NCI-H1048 (cell line): ENCODE measurements at places on chromosomes 16 and 17.
A peak's percentile ranks its signal among the peaks of the same experiment; 100 is the strongest.

DNA sequence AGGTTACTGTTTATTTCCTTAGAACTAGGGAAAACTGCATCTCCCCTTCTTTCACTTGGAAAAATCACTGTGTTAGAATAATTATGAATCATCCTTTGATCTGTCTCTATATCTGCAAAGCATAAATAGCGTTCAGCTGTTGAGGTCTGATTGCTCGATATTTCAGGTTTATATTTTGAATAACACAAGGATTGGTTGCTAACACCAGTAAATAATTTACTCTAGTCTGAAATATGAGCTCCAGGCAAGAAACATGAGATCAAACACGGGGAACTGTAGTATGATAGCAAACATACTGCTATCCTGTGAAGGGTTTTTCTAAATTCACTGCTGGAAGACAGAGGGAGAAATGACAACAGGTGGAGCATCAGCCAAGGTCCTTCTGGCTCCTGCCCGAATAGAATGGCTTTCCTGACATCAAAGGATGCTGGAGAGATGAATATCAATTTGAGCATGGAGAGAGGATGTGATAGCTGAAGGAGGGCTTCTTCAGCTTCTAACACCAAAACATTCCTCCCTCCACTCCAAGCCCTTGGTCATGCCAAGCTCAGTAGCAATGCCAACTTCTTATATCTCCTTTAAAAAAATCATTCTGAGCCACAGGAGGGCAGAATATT is 450.3 kb downstream of the SHISA9 start:
- DNase-seq, result no peak

- peak; percentile 11 for DNase-seq
Observed at GRCh38 chr17:43576563-43577229, 30.6 kb upstream of the ETV4 start.

DNA sequence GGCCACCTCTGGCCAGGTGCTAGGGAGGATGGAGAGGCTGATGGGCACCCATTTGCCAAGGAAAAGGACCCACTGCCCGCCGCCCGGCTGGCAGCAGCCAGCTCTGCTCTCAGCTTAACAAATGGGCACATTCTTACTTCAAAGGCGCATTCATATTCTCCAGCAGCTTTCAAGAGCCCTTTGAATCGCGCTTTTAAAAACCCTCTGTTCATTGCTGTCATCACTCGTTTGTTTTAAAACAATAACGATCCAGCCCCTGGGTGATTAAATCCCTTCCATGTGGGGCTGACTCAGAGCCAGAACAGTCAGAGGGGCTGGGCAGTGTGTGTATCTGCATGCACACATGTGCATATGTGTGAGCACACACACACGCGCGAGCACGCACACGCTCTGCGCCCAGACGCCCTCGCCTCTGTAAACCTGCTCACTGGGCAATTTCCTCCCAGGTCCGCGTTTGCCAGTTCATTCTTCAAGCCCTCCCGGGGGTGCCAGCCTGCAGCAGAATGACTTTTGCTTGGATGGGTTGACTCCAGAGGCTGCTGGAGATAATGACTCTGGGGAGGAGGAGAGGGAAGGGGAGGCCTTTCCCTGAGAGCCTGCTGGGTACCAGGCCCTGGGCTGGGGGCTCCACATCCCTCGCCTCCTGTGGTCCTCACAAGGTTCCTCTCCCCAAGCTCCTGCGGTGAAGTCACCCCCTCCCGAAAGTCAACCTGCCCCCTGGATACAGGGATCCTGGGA is 133.1 kb downstream of the SDK2 start:
- no peak for DNase-seq

DNA sequence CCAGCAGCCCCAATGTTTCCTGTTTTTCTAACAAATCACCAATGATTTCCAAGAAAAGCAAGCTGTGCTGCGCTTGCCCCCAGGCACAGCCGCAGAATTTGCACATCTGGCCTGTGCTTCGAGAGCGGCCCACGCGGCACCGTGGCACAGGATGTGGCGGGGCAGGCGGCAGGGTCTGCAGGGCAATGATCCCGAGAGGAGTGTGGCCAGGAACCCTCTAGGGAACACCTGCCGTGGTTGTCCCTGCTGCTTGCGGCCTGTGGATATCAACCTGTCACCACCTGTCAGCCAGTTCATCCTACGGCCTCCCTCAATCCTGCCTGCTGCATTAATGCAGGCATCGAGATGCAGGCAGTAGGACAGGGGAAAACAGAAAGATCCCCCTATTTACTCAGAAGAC is 24.0 kb downstream of the PIK3R5 start:
- no peak for DNase-seq

DNA sequence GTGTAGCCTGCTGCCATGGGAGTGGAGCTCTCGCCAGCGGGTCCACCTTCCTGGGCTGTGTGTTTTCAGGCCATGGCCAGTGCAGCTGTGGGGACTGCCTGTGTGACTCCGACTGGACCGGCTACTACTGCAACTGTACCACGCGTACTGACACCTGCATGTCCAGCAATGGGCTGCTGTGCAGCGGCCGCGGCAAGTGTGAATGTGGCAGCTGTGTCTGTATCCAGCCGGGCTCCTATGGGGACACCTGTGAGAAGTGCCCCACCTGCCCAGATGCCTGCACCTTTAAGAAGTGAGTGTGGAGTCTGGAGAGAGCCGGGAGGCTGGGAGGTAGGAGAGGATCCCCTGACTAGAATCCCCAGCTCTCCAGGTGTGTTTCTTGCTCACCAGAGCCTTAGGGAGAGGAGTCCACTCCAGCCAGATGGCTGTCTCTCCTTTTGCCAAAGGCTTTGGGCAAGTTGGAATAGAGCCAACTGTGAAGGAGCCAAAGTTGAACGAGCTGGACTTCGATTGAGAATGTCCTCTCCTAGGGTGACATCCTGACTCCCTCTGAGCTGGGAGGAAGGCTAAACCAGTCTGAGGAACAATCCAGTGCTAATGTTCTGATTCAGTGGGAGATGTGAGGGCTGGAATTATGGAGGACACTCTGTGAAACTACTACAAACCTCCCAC is 24.4 kb upstream of the EFCAB13 start:
- DNase-seq, result no peak

DNA sequence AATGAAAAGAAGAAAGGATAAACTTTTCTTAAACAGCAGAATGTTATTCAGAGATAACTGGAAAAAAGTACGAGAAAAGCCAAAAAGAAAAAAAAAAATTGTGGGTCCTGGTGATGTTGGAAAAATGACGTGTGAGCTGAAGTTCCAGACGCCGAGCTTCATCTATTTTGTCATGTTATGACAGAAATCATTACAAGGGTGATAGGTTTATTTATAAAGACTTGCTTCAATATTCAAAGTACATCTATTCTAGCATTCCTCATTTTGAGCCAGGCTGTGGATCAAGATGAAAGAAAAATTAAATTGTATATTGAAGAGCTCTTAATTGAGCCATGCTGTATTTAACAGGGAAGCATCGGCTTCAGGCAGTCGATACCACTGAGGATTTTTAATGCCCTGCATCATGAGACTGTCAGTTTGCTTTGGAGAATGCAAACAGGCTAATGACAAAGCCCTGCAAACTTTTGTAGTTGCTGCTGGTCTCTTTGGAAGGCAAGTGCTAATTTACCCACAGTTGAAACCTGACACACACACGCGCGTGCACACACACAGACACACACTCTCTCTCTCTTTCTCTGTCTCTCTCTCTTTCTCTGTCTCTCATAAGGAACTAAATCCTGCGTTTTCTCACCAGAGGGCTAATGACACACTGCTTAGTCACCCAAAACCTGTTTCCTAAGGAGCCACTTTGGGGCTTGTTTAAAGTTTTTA is 110.7 kb downstream of the WWOX start:
- DNase-seq, result no peak

- no peak for DNase-seq
Observed at GRCh38 chr17:73325527-73325842, 13.7 kb upstream of the CDC42EP4 start.

GRCh38 chr16:56625140-56625942 is at the start of gene MT1E:
Gene MT1E (plus strand): TSS chr16:56625781. CDS start chr16:56625852, 71 bp downstream.
- no peak for DNase-seq

- DNase-seq, result no peak
Observed at GRCh38 chr17:33523577-33523981, 230.5 kb upstream of the ASIC2 start.

DNA sequence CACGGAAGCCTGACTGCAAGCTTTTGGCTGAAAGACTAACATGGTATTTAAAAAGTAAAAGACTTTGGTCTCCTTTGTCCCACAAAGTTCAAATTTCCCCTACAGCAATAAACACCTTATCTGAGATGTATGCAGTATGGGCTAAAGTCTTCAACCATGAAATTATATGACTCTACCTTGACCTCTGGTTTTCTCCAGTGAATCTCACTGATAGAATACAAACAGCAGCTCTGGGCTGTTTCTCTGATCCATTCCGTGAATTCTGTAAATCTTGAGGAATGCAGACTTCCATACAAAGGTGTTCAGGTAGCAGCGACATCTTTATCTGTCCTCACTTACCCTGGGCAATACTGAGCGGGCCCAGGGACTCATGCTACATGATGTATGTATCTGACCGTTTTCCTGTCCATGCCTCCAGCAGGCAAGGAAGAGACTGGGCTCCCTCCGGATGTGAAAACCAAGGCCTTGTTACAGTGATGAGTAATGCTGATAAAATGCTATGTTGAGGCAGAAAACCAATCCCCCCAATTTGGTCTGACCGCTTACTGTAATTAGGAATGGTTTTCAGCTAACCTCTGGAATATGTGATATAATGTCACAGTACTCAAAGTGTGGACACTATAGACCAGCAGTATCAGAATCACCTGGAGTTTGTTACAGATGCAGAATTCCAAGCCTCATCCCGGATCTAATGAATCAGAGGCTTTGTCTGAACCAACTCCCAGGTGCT is 589.8 kb downstream of the HS3ST4 start:
- no peak for DNase-seq

DNA sequence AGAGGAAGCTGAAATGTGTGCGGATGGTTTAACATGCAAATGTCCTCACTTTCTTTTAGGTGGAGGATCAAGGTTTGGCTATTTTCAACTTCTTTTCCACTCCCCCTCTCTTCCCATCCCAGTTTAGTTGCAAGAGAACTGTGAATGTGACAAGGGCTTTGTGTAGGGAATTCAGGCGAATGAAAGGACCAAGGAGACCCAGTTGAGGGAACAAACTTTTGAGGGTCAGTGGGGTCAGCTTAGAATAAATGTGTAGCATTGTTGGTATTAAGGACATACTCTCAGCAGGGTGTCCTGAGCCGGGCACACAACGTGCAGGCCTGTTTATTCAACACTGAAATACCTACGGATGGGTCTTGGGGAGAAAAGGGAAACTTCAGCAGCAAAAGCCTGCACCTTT is 346.0 kb downstream of the PMP22 start:
- DNase-seq, result no peak

DNA sequence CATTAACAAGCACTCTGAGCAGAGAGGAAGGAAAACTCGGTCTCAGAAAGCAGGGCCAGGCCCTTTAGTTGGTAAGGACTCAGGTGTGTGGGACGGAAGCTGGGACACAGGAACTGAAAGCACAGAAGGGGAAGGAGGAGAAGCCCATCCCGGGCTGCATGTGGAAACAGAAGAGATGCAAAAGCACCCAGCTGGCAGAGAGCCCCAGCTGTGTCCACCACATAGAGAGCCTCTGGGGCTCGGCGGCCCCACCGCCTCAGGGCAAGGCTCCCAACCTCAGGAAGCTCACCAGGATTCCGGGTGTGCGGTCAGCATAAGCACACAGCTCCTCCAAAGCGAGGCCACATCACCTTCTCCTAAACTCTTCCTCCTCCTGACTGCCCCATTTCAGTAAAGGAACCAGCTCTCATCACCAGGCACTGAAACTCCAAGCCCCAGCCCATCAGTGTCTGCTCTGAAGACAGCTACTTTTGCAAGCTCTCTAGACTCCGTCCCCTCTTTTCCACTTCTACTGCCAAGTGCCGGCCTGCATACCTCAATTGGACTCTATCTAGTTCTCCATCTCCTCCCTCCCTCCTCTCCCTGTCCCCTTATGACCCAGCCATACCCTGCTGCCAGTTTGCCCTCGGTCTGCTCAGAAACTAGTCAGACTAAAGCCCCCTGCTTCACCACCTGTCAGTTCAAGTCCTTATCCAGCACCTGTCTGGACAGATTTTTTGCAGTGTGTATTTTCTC is 6.0 kb downstream of the ST3GAL2 start:
- DNase-seq, result no peak

DNA sequence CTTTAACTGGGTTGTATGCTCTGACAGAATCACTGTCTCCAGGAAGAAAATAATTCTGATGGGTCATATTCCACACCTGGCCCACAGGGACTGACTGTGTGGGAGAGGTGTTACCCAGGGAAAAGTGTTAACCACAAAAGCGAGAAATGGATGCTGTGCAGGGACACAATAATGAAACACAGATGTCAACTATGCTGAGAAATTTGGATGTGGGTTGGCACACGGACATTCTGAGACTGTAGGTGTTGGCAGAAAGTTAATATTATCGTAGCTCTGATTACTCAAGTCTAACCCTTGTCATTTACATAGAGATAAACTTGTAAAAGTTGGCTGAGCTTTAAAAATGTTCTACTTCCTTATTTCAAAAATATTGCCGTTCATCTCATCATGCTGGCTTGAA is 19.6 kb downstream of the TMC5 start:
- no peak for DNase-seq

DNA sequence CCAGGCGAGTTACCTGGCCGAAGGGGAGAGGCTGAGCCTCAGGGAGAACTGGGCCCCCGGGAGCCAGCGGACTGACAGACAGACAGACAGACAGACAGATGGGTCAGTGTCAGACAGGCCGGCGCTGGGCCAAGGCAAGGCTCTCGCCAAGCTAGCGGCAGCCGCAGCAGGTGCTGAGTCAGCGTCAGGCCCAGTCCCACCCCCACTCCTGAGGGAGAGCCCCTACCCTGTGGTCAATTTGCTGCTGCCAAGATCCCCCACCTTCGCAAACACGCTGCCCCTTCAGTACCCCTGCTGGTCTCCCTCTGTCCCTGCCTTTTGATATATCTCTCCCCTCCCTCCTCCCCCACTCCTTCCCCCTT is 1.5 kb downstream of the FGF11 start:
- no peak for DNase-seq

DNA sequence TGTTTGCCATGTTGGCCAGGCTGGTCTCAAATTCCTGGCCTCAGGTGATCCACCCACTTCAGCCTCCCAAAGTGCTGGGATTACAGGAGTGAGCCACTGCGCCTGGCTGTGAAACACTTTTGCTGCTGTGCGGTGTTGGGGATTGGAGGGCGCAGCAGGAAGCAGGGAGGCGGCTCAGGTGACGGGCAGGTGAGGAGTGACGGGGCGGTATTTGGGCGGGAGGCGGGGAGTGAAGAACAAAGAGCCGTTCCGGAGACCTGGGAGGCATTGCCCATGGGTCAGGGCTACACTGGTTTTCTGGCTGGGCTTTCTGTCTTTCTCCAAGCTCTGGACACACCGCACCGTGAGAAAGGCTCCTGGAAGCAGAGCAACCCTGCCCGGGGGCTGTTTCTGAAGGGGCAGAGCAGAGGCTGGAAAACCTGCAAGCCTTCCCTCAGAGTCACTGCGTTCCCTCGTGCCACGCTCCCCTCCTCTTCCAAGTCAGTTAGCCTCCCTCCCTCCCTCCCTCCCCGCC is 22.1 kb downstream of the CRISPLD2 start:
- DNase-seq, result no peak

- no peak for DNase-seq
Observed at GRCh38 chr16:29975811-29976511, 2.3 kb downstream of the TAOK2 start.
